Stimulated activated naive CD4-positive, alpha-beta T cell (primary cell): ENCODE measurements at places on chromosomes 16 and 17.

- no peak for DNase-seq
Observed at GRCh38 chr16:5582529-5582928, 484.9 kb upstream of the EEF2KMT start.

- DNase-seq, result no peak
Observed at GRCh38 chr17:67044016-67044772, at the start of gene CACNG1. CACNG1 (plus strand) TSS chr17:67044554; CDS start chr17:67044661, 107 bp downstream.

GRCh38 chr16:46733319-46733830, 14.8 kb downstream of the MYLK3 start:
- DNase-seq, result no peak

DNA sequence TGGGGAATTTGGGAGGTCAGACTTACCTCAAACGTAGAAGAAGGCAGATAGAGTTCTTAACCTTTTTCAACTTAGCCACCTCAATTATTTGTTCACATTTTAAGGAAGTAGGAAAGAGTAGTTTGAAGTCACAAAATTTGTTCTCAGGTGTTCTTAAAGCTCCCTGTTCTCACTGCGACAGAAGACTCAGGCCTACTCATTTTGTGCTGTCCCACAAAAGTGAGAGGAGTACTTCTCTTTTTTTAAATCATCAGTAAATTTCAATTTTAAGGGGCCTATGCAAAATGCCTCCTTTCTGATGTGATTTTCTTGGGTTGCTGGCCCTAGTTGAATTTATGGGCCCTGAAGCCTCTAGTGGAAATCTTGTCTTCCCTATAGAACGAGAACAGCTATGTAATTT, 133.4 kb downstream of the MAP2K6 start:
- no peak for DNase-seq

DNA sequence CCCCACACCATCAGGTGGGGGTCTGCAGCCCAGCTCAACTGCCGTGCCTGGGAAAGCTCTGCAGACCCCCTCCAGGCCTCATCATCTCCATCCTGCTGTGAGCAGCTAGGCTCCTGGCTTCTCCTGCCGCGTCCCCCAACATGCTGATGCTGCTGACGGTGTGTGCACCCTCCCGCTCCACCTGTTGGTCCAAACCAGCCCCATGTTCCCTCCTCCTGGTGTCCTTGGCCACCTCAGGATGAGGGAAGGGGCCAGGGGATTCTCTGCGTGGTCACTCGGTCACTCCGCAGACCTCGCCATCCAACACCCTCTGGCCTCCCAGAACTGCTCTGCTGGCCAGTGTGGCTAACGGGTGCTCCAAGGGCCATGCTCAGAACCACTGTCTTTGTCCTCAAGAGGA, 368.6 kb downstream of the FOXL1 start:
- no peak for DNase-seq

DNA sequence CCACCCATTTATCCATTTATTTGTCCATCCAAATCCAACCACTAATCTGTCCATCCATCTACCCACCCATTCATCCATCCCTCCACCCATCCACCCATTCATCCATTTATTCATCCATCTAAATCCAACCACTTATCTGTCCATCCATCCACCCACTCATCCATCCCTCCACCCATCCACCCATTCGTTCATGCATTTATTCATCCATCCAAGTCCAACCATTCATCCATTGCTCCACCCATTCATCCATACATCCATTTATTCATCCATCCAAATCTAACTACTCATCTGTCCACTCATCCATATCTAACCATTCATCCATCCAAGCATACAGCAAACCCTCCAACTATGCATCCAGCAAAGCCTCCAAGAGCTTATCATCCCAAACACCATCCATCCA, 267.3 kb downstream of the XYLT1 start:
- no peak for DNase-seq

DNA sequence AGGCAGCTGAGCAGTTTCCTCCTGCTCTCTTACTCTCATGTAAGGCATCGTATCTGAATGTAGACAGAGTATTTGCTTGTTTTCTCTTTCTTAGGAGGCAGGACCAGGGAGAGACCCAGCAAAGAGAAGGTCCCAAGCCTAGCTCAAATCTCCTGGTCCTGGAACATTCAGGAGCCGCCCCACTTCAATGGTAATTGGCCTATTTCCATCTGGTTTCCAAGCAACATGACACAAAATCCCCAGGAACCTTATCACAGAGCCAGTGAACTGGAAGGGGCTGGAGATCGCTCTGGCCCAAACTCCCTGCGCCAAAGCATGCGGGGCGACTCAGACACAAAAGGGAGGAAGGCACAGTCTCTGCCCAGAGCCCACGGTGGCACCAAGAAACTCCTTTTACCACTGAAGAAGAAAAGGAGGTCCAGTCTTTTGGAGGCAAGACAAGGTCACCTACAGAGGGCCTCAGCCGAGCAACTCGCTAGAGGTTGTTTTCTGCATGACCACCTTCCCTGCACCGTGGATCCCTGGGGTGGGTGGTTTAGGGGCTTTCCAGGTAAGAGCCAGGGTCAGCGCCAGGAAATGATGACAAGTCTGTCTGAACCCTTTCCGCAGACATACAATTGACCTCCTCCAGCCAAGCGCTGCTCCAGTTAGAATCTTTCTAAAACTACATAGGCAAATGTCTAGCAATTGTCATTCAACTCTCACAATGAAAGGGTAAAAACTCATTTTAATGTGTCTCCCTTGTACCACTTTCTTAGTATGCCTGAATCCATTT, 394.7 kb downstream of the SOX9 start:
- DNase-seq, result no peak
